Articular chondrocyte of knee joint (primary cell): ENCODE measurements at places on chromosomes 16 and 17. TPM values are rescaled to one million over a fixed set of nuclear protein-coding genes. Genes with fewer than 3 reads are reported as not detected.

FGF11 gene
- total RNA-seq: 0.76 and 0.91 TPM in 2 replicates

PRKCB gene
- 0.11 and 0.52 TPM in 2 replicates for total RNA-seq

MT1B gene
- not detected in 2 replicates for total RNA-seq

ATP5PD gene
- 415 and 418 TPM in 2 replicates for total RNA-seq

ACSM2A gene
- not detected in 2 replicates for total RNA-seq

TNFRSF13B gene
- not detected in 2 replicates for total RNA-seq
